ENCODE measurements at places on chromosomes 6 and 20.

DNA sequence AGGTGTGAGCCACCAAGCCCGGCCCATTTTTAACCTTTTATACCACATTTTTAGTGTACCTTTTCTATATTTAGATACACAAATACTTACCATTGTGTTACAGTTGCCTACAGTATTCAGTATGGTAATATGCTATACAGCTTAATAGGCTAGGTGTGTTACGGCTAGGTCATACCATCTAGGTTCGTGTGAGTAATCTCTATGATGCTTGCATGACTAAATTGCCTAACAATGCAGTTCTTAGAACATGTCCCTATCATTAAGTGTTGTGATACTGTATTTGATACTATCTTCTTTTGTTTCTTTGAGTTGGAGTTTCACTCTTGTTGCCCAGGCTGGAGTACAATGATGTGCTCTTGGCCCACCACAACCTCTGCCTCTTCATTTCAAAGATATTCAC, 387.7 kb upstream of the SASH1 start:
- no peak for DNase-seq

GRCh38 chr20:44590980-44591778, 8.8 kb downstream of the PKIG start:
- no peak for DNase-seq

- DNase-seq: peak; percentile 8
Measured at GRCh38 chr6:54574671-54575070, 266.4 kb downstream of the TINAG start.

- no peak for DNase-seq
Measured at GRCh38 chr6:11329726-11330412, 97.4 kb upstream of the NEDD9 start.

- no peak for DNase-seq
Measured at GRCh38 chr6:87907521-87907920, 140.1 kb upstream of the SPACA1 start.

GRCh38 chr6:30972816-30973215, 10.7 kb upstream of the MUC21 start:
- no peak for DNase-seq

- no peak for DNase-seq
Measured at GRCh38 chr20:25586877-25587276, 1.5 kb upstream of the NINL start.

GRCh38 chr6:101992286-101992685, 598.8 kb downstream of the GRIK2 start:
- no peak for DNase-seq

GRCh38 chr20:13338097-13338661, 117.1 kb downstream of the ISM1 start:
- no peak for DNase-seq

DNA sequence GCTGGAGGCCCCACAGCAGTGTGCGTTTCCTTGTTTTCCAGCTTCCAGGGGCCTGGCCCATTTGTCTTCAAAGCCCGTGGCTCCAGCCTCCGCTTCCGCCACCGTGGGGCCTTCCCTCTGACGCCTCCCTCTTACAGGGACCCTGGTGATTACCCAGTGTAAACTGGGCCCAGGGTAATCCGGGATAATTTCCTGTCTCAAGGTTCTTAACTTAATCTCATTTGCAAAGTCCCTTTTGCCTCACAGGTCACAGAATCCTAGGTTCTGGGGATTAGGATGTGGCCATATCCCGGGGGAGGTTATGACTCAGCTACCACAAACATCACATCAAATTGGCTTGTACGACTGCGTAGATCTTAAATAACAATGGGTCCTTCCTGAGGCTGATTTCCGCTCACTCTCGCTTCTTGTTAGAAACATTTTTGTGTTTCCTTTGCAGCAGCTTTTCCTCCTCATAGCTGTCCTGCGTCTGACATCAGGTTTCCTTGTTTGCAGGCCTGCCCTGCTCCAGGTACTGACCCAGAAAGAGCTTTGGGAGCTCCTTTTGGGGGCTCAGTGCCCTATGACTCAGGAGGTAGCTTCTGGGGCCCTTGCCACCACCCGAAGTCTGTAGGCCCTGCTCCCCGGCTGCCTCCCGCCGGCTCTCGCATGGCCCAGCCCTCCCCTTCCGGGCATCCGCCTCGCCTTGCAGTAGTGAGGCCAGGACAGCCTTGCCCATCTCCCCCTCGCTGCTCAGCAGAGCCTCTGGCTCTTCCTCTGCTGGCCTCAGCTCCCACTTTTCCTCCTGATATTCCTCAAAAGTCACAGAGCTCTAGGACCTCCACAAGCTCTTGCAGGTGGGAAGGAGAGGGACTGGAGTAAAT, 100.5 kb downstream of the ERMARD start:
- DNase-seq: no peak

- DNase-seq: no peak
Measured at GRCh38 chr6:11929241-11929835, 82.8 kb upstream of the HIVEP1 start.

GRCh38 chr20:46701556-46701955, 7.9 kb upstream of the SLC2A10 start:
- DNase-seq: no peak

- DNase-seq: no peak
Measured at GRCh38 chr20:43955750-43956191, 41.1 kb downstream of the TOX2 start.

- peak; percentile 44 for DNase-seq
Measured at GRCh38 chr6:17653198-17653882, 53.2 kb downstream of the FAM8A1 start.

DNA sequence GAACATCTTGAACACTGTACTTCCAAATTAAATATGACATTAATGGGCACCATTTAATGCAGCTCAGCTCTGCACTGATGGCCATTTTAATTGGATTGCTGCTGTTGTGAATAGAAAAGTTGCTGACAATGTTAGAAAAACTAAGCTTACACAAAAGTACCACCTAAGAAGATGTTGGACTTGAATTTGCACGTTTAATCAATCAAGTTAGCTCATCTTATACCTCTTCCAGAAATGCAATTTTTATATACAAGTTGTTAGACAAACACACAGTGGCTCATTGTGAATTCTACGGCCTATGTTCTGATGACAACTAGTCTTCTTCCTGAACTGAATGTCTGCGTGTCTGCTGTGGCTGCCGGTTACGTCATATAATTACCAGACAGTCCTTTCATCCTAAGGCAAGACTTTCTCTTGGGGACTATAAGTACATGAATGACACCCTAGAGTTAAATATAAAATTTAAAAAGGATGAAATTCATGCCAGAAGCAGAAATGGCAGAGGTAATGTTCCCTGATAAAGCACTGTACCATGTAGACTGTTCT, 330.2 kb downstream of the EPM2A start:
- no peak for DNase-seq

DNA sequence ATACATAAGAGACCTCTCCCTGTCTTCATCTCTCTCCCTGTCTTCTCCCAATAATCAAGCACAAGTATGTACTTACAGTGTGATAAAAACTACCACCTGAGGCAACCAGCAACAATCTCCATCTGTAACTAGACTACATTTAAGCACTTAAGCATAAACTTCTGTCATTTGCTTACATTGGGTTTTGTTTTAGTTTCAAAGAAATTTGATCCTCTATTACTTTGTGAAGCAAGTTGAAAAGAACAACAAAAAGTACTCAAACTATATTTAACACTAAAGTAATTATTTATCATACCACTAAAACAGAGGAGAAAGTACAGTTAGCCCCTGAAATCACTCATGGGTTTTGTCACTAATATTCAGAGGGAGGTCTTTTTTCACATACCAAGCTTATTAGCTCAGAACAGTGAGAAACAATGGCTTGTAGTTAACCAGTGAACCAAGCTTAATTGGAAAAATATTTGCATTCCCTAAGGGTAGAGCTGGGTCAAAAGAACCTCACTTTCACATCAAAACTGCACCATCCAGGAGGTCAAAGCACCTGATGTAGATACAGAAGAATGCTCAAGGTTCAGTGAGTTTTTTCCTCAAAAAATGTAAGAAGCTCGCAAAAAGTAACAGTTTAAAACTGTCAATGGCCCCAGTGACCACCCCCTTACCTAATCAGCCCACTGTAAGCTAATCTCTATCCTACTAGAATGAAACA, 34.1 kb downstream of the DCDC2 start:
- DNase-seq: no peak

GRCh38 chr6:117265410-117266256, at the start of gene VGLL2:
VGLL2 (plus strand) TSS chr6:117265558; CDS start chr6:117265764, 206 bp downstream.
- DNase-seq: no peak

DNA sequence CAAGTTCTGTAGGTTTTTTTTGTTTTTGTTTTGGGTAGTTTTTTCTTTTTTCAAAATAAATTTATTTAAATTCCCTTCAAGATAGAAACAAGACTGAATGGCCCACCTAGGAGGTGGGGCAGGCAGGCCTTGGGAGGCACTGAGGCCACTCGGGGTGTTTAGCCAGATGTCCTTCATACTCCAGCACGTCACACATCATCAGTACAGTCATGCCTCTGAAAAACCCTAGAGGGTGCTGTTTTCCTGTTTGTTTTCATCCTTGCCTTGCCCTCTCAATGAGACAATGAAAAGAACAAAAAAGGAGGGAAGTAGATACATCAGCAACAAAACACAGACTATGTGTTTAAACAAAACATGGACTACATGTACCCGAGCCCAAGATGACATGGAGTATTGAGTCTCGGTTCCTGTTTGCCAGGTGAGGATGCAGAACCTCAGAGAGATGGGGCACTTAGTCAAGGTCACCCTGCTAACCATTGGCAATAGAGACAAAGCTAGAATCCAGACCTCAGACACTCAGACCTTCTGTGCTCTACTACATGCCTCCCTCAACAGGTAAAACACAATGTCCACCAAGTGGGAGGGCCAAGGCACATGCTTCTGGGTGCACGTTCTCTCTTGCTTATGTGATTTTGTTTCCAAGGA, 26.8 kb upstream of the CLIC5 start:
- peak; percentile 36 for DNase-seq

GRCh38 chr6:26122402-26122792, 35.2 kb downstream of the HFE start:
- DNase-seq: no peak

GRCh38 chr6:14092838-14093789, 24.5 kb upstream of the CD83 start:
- peak; percentile 91 for DNase-seq

Measured in LNCaP clone FGC (cell line).